ENCODE measurements at places on chromosomes 1 and 21. TPM values are rescaled to one million over a fixed set of nuclear protein-coding genes. Genes with fewer than 3 reads are reported as not detected.

Gene RASAL2
- total RNA-seq, result 0.29 TPM

DNA sequence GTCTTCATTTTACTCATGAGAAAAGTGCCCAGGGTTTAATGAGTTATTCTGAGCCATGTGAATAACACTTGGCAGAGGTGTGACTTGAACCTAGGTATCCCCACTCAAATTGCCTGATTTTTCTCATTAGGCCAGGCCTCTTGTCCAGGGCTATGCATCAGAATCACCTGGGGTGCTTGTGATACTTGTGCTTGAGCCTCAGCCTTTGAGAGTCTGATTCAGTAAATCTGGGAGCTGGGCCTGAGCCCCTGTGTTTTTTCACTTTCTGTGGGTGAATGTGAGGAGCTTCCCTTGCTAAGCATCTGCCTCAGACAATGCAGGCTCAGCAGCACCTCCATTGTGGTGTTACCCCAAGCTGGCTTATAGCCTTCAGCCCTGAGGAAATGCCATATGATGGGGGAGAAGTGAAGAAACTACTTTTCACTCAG, 127.1 kb downstream of the S1PR1 start:
- H3K27ac ChIP-seq, result no peak overlapping the region
- H3K4me3 ChIP-seq, result no peak overlapping the region
- DNase-seq, result no peak
- H3K27me3 ChIP-seq, result no peaks in the 10 kb centered on the region
- H3K36me3 ChIP-seq, result no peaks in the 10 kb centered on the region

DNA sequence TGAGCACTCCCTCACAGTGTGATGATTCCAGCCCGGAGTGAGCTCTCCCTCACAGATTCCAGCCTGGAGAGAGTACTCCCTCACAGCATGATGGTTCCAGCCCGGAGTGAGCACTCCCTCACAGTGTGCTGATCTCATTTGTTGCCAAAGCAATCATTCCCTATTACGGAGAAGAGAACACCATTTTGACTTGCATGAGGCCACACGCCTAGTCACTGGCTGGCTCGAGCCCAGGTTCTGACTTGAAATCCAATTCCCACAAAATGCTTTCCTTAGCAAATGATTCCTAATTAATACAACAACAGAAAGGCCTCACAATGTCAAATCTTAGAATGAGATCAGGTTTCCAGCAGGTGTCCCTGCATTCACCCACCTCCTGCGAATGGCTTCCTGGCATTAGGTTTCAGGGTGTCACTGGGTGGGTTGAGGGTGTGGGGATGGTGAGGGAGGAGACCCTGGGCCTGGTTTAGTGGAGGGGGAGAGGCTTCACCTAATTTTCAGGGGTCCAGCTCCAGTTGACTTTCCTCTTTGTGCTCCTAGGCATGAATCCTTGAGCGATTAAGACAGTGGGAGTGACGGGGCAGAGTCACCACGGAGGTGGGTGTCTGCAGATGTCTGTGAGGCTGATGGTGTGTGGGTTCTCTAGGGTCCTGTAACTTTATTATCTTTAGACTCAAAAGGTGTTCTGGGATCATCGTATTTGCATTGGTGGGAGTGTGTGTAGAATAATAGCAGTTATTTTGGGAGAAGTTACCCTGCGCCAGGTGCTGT, 158.5 kb downstream of the KCNJ6 start:
- H3K27ac ChIP-seq, result no peak overlapping the region
- H3K36me3 ChIP-seq, result no peaks in the 10 kb centered on the region
- peaks cover 12% of the 10 kb centered on the region for H3K27me3 ChIP-seq
- no peak overlapping the region for H3K4me3 ChIP-seq
- no peak for DNase-seq

- no peak overlapping the region for H3K4me3 ChIP-seq
- no peaks in the 10 kb centered on the region for H3K36me3 ChIP-seq
- no peaks in the 10 kb centered on the region for H3K27me3 ChIP-seq
- H3K27ac ChIP-seq, result no peak overlapping the region
These were observed 507.8 kb upstream of the USP24 start for GRCh38 chr1:55723001-55723400.

DNA sequence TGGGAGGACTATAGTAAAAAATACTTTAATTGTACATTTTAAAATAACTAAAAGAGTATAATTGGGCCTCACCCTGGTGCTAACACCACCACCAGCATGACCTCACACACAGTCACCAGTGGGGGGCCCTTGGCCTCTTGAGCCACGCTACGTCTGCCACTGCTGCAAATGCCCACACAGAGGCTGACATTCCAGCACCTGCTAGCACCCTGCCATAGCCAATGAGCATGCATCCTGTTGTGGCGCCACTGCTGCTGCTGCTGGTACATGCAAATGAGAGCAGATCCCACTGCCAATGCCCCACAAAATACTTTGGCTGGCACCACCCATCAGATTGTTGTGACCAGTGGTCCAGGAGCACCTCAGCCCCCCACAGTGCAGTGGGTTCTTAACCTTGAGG, 31.5 kb upstream of the TNR start:
- H3K27me3 ChIP-seq, result peaks cover 7% of the 10 kb centered on the region
- no peak for DNase-seq
- no peaks in the 10 kb centered on the region for H3K4me1 ChIP-seq
- H3K4me3 ChIP-seq, result no peak overlapping the region
- no peak overlapping the region for H3K27ac ChIP-seq

GRCh38 chr1:27574871-27575831, 28.8 kb downstream of the AHDC1 start:
- no peaks in the 10 kb centered on the region for H3K36me3 ChIP-seq
- no peak overlapping the region for H3K4me3 ChIP-seq
- DNase-seq, result no peak
- H3K27me3 ChIP-seq, result peaks cover 10% of the 10 kb centered on the region
- no peak overlapping the region for H3K27ac ChIP-seq

DNA sequence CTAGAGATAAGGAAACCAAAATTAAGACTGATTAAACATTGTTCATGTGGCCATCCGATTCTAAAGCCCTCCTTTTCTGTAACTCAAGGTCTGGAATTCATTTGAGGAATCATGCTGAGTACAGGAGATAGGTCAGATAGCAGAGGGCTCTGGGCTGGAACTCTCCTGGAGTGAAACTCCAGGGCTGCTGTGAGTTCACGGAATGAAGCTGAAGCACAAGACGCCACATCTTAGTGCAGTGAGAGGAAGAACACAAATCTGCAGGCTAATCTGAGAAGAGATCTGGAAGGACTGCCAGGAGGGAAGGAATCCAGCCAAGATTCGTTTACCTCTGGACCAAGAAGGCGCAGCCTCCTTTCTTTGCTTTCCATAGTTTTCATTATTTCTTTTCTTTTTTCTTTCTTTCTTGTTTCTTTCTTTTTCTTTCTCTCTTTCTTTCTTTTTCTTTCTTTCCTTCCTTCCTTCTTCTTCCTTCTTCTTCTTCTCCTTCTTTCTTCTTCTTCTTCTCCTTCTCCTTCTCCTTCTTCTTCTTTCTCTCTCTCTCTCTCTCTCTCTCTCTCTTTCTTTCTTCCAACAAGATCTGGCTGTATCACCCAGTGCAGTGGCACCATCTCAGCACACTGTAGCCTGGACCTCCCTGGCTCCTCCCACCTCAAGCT, 74.8 kb upstream of the ATP1B1 start:
- peaks cover 2% of the 10 kb centered on the region for H3K4me1 ChIP-seq
- H3K27ac ChIP-seq, result no peak overlapping the region
- no peak for DNase-seq
- peaks cover 17% of the 10 kb centered on the region for H3K27me3 ChIP-seq
- no peaks in the 10 kb centered on the region for H3K36me3 ChIP-seq

Measured in T-helper 17 cell (primary cell).